Skeletal muscle cell (primary cell): ENCODE measurements at places on chromosomes 1 and 21.

DNA sequence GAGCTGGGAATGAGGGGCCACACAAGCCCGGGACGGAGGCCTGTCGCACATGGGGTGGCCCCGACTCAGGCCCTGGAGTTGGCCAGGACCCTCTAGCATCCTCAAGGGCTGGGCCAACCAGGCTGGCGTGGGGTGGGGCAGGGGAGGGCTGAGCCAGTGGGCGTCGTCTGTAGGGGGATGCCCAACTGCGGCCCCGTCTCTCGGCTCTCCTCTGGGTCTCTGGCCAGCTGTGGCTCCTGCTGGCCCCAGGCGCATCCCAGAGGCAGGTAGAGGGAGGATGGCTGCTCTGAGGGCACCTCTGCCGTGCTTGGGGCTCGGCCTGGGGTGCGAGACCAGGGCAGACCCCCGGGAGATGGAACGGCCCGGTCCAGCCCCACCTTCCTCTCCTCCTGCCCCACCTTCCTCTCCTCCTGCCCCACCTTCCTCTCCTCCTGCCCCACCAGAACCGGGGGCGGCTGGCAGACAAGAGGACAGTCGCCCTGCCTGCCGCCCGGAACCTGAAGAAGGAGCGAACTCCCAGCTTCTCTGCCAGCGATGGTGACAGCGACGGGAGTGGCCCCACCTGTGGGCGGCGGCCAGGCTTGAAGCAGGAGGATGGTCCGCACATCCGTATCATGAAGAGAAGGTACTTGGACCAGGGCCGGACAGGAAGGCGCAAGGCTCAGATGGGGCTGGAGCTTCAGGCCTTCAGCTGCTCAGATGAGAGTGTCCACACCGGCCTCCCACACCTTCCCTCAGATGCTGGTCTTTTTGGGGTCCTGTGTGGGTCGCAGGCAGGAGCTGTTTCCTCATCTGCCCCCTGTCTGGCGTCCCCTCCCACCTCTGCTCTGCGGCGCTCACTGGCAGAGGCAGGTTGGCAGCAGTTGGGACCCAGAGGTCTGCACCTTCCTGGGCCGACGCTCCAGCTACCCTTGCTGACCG lies 6.2 kb downstream of the SAMD11 start:
- DNase-seq: no peak

- no peak for DNase-seq
These were observed 38.6 kb upstream of the GPR137B start for GRCh38 chr1:236103646-236104218.

DNA sequence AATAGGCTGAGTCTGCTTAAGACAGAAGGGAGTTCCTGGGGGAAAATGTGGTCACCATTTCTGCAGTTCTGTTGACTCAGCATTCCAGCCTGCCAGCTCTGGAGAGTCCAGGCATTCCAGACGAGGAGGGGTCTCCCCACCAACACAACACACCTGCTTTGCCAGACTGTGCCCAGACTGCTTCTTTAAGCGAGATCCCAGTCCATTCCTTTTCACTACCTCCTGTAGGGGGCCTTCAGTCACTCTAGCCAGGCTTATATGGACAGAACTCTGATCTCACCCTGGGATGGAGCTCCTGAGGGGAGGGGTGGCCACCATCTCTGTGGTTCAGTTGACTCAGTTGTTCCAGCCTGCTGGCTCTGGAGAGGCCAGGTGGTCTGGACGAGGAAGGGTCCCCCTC lies 48.5 kb downstream of the UBE2U start:
- DNase-seq: no peak

GRCh38 chr1:86224651-86225310 lies 68.2 kb upstream of the COL24A1 start:
- no peak for DNase-seq

GRCh38 chr1:231107151-231107550 lies 54.7 kb upstream of the TRIM67 start:
- DNase-seq: no peak
